CD4-positive, alpha-beta memory T cell (primary cell): ENCODE measurements at places on chromosomes 16 and 17.

DNA sequence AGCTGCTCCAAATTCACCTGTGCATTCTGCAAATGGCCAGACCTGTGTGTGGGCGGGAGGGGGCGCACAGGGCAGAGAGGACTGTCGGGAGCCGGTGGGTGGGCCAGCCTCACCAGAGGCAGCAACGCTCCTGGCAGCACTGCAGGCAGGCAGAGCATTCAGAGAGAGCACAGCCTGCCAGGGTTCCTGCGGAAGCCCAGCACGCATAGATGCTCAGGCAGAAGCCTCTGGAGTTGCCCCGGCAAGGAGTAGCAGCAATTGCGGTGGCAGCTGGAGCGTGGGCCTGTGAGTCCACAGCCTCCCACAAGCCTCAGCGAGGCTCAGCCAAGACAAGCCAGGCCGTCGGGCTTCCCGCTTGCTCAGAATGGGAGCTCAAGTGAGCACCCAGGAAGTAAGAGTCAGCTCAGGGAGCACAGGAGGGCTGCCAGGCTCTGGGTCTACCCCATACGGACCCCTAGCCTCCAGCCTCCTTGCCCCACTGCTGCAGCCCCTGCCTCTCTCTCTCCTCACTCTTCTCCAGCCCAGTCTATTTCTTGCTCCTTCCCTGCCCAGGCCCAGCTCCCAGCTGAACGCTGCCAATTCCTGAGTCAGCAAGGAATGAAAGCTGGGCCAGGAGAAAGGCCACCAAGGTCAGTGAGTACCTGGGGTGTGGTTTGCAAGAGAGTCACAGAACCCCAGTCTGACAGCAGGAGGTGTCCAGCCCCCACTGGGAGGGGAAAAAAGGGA is 9.6 kb downstream of the EMC6 start:
- no peak for DNase-seq

- no peak for DNase-seq
Observed at GRCh38 chr17:1521086-1521640, 4.8 kb upstream of the INPP5K start.

GRCh38 chr17:51261024-51261963 is 948 bp downstream of the UTP18 start:
- no peak for DNase-seq

DNA sequence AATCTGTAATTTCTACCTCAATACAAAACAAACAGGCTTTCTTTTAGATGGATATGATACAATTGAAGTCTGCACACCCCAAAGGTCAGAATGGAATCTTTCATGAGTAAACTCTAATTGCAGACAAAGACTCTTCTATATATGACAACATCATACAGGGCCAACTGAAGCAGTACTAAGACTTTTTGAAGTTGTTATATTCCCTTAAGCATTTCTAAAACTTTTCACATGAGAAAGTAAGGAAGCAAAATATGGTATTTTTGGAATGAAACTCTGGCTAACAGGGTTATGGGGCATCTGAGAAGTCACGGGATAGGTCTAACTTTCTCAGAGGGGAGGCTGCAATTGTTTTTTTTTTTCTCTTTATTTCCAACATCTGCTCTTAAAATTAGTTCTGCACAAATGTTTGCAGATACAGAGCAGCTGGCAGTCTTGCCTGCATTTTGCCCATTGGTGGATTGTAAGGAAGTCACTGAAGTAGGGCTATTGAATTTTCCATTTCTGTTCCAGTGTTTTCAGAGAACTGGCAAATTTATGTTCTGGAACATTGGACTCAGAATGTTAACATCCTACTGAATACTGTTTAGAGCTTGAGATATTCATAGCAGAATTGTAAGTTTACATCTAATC is 59.1 kb downstream of the SSH2 start:
- DNase-seq: no peak

GRCh38 chr16:47162670-47163420 is 19.1 kb upstream of the NETO2 start:
- DNase-seq: no peak

DNA sequence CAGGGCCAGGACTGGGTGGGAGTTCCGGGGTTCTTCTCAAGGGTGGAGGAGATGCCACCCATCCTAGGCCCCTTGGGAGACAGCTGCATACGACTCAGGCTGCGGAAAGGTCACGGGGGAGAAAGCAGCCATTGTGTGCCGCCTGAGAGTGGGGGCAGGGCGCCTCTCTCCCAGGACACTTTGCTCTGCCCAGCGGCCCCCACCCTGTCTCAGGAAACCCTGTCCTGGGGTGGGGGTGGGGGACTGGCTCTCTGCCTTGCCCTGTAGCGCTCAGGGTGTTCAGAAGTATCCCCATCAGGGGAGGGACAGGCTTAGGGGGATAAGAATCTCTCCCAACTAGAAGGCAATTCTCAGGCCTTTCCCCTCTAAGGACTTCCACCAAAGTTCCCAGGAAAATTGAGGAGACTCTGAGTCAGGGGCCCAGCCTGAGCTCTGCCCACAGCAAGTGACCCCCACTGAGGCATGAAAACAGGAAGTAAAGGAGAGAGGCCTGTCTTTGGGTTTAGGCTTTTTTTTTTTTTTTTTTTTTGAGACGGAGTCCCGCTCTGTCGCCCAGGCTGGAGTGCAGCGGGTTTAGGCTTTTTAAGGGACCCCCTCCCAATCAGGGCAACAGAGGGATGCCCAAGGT is 4.9 kb downstream of the GIT1 start:
- DNase-seq: no peak

DNA sequence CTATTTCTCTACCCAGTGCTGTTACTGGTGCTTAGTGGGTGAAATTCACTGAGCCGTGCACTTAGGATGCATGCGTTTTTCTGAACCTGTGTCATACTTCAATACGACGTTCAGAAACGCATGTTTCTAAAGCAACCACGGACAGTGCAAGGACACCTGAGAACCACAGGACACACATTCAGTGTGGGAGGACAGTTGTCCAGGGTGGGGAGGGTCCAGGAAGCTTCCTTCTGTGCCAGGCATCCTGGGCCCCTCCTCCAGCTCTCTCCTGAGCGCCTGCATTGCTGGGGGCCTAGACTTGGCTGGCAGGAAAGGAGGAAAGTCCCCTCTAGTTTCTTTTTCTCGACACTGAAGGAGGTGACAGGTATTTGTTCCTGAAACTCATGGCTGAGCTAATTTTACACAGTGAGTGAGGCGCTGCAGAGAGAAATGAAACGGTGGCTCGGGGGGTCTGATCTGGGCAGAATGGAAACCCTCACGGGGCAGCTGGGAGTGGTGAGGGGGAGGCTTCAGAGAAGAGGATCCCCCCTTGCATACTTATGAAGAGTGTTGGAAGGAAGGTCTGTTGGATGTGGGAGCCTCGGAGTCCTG is 89.9 kb downstream of the IRF8 start:
- DNase-seq: no peak

GRCh38 chr17:38317081-38317480 is 20.1 kb downstream of the MRPL45 start:
- no peak for DNase-seq

DNA sequence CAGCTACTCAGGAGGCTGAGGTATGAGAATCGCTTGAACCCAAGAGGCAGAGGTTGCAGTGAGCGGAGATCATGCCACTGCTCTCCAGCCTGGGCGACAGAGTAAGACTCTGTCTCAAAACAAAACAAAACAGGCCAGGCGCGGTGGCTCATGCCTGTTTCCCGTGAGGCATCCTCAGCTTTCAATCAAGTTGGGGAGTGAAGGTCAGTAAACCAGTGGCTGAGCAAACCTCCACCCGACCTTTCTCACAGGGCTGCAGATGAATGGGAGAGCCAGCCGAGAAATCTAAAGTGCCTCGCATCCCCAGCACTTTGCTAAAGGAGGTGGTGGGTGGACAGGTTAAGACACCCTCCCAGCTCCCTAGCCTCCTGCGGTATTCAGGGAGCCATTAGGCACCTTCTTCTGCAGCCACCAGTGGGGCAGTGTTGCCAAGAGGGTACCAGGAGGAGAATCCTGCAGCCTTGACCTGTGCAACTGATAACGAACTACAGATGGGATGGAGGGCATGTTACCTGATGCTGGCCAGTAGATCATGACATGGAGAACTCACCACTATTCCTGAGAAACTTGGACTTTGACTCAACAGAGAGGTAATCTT is 59.0 kb downstream of the KPNA2 start:
- no peak for DNase-seq

GRCh38 chr16:87015021-87015420 is 302.2 kb downstream of the C16orf95 start:
- DNase-seq: no peak

DNA sequence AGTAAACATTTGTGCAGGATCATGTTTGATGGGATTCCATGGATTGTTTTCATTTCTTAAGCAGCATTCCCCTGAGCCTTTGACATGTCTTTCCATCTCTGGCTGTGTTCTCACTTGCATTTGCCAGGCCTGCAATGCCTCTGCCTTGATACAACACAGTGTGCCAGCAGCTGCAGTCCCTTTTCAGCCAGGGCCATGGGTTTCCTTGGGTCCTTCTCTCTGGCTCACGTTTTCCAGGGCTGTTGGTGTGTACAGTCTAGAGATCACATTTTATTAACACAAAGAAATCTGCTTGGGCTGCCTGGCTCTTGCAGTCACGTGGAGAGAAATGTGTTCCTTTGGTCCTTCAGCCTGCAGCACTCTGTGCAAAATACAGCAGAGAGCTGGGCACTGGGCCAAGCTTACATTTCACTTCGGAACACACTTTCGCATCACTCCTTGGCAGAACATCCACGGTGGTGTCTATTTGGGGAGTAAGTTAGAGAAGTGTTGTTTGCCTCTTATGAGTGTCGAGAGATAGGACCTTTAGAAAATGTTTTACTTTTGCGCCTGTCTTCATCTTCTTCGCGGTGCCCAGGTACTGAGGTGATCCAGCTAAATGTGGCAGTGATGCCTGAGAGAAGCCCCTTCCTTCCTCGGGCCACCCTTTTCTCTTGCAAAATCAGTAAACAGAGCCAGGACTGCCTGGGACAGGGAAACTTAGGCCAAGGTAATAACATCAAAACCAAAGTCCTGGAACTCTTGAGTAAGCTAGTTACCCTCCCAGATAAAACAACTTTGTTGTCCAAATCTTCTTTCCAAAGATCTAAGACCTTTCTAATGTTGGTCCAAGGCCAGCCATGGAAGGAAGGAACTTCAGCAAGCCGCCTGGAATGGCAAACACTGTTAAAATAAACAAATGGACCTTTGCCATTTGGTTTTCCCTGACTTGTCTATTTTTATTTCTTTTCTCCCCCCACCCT is 20.9 kb downstream of the HLF start:
- no peak for DNase-seq

DNA sequence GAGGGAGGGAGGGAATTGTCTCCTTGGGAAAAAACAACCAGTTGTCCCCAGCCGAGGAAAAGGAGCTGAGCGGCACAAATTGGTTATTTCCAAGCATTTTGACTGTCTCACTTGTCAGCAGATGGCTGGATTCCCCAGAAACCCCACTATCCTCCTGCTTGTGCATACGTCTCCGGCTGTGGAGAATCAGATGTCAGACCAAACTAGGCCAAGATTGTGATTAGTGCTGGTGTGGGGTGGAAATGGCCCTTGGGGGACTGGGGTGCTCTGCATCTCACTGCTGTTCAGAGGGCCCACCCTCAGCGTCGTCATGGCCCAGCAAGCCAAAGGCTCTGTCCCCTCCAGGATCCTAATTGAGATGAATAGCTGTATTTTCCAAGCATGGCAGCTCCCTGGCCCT is 131.7 kb upstream of the HSBP1 start:
- no peak for DNase-seq

DNA sequence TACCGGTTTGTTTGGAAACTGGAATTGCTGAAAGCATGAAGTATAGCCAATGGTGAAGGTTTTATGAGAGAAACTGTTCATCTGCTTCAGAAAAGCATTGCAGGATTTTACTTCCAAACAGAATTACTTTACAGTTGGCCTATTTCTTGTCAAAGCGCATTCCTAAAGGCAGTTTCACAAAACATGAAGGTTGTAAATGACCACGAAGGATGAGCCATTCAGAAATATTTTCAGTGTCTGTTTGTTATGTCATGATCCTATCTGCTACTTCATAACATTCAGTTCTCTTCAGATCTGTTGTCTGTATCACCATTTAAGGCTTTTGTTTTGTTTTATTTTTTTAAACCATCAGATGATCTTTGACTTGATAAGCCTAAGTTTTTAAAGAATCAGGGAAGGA is 45.7 kb downstream of the AATF start:
- no peak for DNase-seq

GRCh38 chr17:64017381-64017980 is 3.0 kb downstream of the ICAM2 start:
- DNase-seq: no peak

- no peak for DNase-seq
Observed at GRCh38 chr17:51636291-51636690, 375.9 kb downstream of the UTP18 start.

DNA sequence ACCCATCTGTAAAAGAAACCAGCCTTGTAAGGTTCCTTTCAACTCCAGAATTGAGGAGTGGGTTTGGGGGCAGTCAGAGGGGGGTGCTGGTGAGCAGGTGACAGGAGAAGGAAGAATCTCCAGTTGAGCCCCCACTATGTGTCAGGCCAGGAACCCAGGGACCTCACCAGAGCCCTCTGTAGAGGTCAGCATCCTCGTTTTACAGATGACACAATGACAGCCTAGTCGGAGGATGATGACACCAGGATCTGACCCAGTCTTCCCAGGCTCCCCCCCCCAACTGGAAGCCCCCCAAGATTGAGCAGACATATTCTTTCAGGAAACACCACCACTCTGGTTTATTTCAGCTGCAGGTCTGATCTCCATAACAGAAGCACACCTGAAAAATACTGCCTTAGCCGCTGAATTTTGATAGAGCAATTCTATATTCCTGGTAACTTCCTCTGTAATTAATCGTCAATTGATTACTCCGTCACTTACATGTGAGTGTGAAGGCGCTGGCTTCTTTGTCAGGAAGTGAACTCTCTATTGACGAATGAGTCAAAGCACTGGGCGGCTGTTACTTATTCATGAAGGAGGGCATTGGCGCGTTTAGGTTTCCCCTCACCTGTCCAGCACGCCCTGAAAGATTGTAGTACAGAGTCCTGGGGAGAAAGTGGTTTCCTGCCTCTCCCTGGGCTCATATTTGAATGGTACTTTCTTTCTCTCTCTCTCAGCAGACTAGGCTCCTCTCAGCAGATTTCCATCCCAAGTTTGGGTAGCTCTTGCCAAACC is 21.2 kb downstream of the SOCS3 start:
- DNase-seq: peak; percentile 85

DNA sequence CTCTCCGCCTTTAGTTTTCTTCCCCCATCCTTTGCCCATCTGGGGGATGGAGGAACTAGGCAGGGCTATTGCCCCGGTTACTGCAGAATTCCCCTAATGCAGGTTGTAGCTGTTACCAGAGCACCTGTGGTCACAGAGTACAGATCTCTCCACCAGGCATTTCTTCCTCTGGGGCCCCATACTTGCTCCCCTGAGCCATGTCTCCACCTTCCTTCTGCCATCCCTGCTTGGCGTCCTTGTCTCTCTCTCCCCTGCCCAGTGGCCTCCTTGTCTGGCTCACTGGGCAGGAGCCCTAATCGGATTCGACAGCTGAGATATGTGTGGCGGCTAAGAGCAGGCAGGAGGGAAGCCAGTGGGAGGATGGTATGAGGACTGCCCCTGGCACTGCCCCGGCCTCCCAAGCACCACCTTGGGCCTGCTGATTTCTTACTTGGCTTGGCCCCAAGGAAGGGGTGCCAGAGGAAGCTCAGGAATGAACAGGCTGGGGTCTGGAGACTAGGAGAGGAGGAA is 2.0 kb downstream of the RARA start:
- DNase-seq: no peak
